ENCODE measurements at places on chromosomes 5 and 9.

DNA sequence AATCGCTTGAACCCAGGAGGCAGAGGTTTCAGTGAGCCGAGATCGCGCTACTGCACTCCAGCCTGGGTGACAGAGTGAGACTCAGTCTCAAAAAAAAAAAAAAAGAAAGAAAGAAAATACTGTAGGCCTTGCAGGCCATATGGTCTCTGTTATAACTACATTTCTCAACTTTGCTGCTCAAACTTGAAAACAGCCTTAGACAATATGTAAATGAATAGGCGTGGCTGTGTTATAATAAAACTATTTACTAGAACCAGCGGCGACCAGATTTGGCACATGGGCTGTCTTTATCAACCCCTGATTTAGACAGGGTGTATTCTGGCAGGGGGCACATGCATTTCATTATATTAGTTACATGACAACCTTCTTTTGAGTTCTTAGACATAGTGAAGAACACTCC lies 130.0 kb downstream of the C9orf152 start:
- DNase-seq = no peak

- no peak for DNase-seq
Measured at GRCh38 chr9:122126331-122127261, 33.0 kb downstream of the NDUFA8 start.

- DNase-seq = peak; percentile 76
Measured at GRCh38 chr5:139105621-139106071, 92.5 kb downstream of the SIL1 start.

- DNase-seq = no peak
Measured at GRCh38 chr5:113527746-113528145, 14.3 kb downstream of the YTHDC2 start.

DNA sequence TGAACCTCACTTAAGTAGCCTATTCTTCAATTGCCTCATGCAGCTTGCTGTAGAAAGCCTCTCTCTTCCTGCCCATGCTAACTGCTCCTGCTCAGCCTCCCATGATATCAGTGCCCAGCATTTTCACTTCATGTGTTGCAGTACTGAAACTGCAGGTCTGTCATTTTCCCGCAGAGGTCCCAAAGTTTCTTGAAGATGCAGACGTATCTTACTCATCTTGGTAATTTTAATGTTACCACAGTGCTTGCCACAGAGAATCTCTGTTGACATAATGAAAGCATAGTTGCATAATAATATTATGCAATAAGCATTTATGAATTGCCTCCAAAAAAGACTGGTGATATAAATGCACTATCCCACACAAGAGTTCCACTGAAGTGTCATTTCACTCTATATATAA lies 561.1 kb upstream of the DAP start:
- DNase-seq = no peak

DNA sequence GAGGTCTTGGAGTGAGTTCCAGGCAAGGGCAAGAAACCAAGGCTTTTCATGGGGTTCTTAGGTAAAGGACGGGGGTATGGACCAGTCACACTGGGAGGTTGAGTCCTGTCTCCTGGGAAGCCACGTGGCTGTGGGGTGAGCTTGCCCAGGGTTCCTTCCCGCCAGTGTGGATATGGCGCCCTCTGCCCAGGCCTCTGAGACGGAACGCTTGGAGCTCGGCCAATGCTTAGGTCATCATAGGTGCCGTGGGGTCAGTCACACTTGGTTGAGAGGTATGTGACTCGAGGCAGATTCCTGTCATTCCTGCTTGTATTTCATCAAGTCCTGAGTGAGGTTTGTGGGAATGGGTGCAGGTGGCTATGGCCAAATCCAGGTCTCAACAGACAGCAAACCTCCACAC lies 46.2 kb downstream of the TENT4A start:
- peak; percentile 18 for DNase-seq

GRCh38 chr9:81690251-81690851 lies 1.0 kb upstream of the TLE1 start:
- DNase-seq = no peak

GRCh38 chr5:94941122-94941755 lies 322.8 kb downstream of the SLF1 start:
- no peak for DNase-seq

DNA sequence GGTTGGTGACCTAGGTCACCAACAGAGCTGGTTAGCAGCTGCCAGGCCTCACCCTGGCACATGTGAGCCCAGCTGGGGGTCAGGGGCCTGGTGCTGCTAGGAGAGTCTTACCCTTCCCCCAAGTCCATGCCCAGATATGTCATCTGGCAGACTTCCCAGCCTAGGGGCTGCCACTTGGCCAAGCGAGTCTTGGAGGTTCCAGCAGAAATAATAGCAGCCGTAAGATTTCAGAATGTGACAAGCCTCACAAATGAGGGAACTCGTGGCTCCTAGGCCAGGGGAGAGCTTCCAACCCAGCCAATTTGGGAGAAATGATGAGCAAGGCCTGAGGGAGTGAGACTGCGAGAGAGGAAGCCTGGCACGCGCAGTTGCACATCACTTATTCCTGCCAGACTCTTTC lies 11.1 kb downstream of the URM1 start:
- no peak for DNase-seq

GRCh38 chr9:93039976-93040375 lies 18.5 kb upstream of the SUSD3 start:
- no peak for DNase-seq

- peak; percentile 40 for DNase-seq
Measured at GRCh38 chr9:136225748-136226679, 19.6 kb downstream of the QSOX2 start.

DNA sequence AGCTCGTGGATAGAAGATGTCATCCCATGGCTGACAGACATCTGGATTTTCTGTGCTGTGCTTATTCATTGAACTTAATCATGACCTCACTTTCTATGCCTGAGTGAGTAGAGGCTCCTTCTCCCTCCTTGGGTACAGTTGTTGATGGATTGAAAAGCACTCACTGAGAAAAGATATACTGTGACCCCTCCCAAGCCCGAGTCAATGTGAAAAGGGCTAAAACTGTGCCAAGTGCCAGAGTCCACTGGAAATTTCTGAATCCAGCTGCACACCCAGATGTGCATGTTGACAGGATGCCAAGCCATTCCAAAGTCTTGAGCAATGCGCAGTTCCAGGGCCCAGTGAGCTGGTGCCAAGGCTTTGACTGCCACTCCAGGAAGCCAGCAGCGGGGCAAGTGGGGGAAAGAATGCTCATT lies 473.0 kb downstream of the NTRK2 start:
- DNase-seq = no peak

- no peak for DNase-seq
Measured at GRCh38 chr9:35816708-35817107, 1.9 kb upstream of the HINT2 start.

- no peak for DNase-seq
Measured at GRCh38 chr9:114693248-114693855, 11.4 kb upstream of the TEX48 start.

GRCh38 chr5:15943487-15943886 lies 236.1 kb downstream of the MARCHF11 start:
- no peak for DNase-seq

- no peak for DNase-seq
Measured at GRCh38 chr9:119126040-119126439, 243.2 kb downstream of the BRINP1 start.

- peak; percentile 37 for DNase-seq
Measured at GRCh38 chr5:133552925-133553525, 59.3 kb downstream of the FSTL4 start.

DNA sequence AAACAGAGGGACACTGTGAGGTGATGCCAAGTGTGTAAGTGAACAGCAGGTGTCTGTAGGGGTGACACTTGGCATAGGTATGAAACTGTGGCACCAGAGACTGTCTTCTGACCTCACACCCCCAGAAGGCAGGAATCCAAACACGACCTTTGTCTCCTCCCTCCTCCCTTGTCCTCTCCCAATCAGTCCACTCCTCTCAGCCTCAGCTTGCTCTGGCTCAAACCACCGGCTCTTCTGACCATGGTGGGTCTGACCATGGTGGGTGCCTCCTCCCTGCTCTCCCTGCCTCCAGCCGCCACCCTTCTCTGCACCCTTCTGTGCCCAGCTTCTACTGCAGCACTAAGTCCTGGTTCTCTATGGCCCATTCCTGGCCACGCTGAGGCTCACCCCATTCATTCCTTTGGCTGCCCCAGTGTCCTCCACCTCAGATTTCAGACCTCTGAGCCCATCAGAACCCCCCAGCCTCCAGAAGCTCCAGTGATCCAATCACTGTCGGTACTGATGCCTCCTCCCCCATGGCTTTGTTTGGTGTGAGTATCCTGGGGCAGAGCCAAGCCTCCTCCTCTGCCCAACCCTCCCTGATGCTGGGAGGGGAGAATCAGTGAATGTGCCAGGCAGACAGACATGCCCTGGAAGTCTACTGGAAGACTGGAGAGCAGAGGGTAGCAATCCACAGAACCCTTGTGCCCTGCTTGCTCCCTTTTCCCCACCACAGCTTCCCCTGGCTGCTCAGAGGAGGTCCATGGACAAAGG lies 1.7 kb upstream of the ARID3C start:
- no peak for DNase-seq

DNA sequence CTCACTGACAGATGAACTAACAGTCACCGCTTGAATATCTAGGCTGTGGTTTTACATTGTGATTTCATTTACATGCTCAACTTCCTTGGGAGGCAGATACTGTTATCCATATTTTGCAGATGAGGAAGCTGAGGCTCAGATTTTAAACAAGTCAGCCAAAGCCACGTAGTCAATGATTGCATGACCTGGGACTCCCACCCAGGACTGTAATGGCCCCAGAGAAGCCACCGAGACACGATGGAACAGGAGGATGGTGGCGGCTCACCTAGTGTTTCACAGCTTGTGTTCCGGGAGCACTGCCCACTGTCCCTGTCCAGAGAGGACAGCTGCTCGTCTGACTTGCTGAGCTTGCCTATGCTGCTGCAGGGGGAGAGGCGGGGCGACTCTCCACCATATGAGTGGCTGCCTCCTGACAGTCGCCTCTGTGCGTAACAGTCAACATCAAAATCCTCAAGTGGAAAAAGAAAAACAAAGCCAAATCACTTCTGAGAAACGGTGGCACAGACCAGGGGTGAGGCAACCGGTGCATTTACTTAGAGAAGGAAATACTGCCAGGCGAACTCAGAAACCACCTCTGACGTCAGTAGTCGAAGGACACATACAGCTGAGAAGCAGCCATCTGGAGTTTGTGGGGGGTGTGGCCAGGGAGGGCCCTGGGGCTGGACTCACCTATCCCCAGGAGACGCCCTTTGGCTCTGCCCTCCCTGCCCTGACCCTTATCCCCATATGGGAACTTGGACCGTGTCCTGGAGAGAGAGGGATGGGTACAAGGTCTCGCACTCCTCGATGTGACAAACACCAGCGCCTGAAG lies 82.5 kb downstream of the PRRT1B start:
- peak; percentile 96 for DNase-seq

DNA sequence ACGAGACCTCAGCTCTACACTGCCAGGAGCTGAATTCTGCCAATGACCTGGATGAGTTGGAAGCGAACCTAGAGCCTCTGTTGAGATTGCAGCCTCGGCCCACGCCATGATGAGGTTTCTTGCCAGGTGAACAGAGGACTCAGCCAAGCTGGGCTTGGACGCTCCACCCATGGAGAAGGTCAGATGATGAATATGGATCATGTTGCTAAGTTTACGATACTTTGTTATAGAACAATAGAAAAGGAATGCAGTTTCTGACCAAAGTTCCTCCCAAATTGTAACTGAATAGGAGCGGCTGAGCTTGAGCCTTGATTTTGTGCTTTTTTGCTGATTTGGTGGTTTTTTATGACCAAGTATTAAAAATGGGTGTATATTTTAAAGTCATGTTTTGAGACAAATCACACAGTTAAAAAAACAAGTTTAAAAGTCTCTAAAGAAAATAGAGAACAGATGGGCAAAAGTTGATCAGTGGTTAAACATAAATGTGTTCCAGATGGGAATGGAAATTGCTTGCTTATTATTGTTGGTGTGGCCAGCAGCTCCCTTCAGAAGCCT lies 32.9 kb downstream of the ROPN1L start:
- DNase-seq = no peak

GRCh38 chr5:137209232-137209809 lies 289.8 kb downstream of the SPOCK1 start:
- no peak for DNase-seq

- no peak for DNase-seq
Measured at GRCh38 chr9:101005246-101005645, 23.3 kb upstream of the PLPPR1 start.

GRCh38 chr9:77866878-77867277 lies 164.7 kb downstream of the GNAQ start:
- no peak for DNase-seq

DNA sequence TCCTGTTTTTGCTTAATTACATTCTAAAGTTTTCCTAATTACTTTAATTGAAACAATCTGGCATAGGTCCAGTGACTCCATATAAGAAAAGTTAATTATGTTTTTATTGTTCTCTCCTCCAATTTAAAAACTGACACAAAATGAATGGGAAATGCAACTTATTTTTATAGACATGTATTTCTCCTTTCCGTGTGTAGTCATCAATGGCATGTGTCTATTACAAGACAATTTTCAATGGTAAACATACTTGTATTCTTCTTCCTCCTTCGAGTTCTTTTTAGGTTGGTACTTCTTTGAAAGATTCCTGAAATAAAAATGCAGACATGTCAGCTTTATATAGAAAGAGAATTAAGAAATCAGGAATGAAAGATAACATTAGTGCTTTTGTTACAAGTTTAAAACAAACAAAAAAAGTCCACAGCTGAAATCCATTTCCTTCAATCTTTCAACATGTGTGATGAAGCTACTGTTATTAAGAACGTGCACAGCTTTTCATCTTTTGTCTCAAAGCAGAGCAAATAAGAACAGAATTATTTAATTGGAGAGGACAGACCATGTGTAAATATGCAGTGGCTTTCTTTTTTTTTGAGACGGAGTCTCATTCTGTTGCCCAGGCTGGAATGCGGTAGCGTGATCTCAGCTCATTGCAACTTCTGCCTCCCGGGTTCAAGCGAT lies 63.8 kb downstream of the FNBP1 start:
- DNase-seq = no peak

- peak; percentile 66 for DNase-seq
Measured at GRCh38 chr5:16931334-16932110, 4.6 kb downstream of the MYO10 start.

- DNase-seq = no peak
Measured at GRCh38 chr5:137916923-137917322, 27.7 kb downstream of the PKD2L2 start.

DNA sequence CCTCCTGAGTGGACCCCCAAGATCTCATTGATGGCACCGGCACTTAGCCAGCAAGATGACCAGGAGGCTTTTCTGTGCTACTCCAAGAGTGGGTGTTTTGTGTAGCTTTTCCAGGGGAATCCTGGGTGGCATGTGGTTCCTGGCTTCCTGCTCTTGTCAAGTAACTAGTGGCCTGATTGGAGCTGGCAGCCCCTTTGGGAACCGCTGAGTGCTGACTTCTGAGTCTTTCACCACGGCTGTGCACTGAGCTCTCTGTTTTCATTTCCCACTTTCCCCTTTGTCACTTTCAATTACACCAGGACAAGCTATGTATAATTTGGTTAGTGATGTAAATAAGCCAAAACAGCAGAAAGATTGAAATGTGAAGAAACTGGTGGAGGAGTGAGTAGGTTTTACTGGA lies 255.4 kb downstream of the GOLPH3 start:
- DNase-seq = no peak

DNA sequence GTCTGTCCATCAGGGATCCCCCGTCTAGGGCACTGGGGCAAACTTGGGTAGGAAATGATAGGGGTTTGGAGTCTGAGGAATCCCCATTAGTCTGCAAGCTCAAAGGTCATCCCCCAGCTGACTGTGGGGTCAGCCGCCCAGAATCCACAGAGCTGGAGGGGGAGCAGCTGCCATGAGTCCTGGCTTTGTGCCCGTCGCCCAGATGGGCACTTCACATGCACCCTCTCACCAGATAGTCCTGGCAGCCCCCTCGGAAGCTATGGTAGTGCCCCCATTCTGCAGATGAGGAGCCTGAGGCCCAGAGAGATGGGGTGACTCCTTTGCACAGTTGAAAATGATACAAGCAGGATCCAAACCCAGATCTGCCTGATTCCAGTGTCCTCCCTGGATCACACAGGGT lies 35.7 kb upstream of the RPL26L1 start:
- no peak for DNase-seq

All from SHP77 (cell line).